ENCODE measurements at places on chromosomes 12 and 14.

DNA sequence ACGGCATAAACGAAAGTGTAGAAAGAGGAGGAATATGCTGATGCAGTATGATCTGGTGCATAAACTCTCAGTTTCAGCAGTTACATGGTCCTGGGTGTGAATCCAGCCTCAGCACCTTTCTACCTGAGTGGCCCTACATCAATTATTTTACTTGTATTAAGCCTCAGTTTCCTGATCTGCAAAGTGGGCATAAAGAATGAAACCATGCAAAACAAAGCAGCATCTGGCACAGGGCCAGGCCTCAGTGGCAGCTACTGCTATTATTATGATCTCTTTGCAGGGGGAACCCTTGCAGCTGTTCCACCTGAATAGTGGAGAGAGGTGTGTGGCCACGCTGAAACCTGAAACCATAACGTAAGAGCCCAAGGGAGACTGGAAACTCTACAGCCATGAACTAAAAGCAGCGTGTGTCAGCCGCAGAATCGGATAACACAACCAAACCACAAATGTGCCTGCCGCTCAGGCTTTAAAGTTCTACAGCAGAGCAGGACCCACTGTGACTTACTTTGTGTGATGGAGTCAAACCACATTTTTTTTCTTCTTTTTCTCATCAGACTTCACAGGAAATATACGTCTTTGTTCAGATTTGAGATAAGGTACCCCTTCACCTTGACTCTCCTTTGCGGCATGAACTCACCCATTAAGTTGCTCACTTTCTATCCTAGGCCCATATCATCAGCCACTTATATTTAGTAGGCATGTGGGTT, 29.2 kb upstream of the FOS start:
- H3K4me3 ChIP-seq = no peak overlapping the region
- DNase-seq = peak; percentile 37
- H3K27ac ChIP-seq = no peak overlapping the region
- no peaks in the 10 kb centered on the region for H3K4me1 ChIP-seq
- H3K27me3 ChIP-seq = peaks cover 6% of the 10 kb centered on the region

DNA sequence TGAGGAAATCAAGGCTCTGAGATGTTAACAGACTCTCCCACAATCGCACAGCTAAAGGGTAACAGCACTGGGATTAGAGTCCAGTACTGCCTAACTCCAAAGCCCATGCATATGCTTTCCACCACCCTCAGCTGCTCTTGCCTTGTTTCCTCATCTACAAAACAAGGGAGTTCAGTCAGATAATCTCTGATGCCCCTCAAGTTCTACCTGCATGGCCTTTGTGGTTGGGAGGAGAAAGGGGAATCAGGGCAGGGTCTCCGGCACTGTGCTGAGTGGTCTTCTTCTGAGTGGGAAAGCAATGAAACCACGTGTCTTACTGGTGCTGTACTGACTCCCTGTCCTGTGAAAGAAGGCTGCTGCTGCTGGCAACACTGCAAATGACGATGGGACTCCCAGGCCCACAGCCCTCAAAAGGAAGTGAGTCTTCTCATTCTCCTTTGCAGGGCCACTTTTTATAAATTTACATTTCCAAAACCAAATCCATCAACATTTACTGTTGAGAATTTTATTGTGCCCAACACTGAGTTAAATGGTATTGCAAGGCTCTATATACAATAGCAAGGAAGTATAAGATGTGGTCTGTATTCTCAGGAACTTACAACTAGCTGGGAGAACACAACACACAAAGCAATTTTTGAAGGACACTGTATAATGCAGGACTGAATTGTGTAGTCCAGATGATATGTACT, 19.7 kb upstream of the DUSP16 start:
- no peak overlapping the region for H3K4me3 ChIP-seq
- no peak overlapping the region for H3K27ac ChIP-seq
- peaks cover 6% of the 10 kb centered on the region for H3K27me3 ChIP-seq

GRCh38 chr12:50986966-50987737, 34.8 kb downstream of the HIGD1C start:
- peak; percentile 42 for DNase-seq
- H3K27me3 ChIP-seq = no peaks in the 10 kb centered on the region
- H3K4me1 ChIP-seq = peaks cover 2% of the 10 kb centered on the region
- H3K4me3 ChIP-seq = no peak overlapping the region
- no peak overlapping the region for H3K27ac ChIP-seq

DNA sequence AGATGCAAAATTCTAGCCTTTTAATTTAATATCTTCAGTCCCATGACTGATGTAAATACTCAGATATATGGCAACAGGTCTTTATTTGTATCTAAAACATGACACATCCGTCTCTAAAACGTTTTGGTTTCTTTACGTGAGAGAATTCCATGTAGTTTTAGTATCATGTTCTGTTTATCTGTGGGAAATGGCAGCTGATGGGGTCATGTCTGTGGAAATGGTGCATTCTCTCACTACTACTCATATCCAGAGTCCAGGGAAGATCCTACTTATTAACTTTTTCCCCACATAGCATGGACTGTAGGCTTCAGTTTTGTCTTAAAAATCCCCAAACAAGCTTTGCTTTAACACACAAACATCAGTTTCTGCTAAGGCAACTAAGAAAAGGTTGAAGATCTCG, 53.8 kb downstream of the SPTLC2 start:
- peak overlapping the region; percentile 45 for H3K27ac ChIP-seq
- H3K4me1 ChIP-seq = peaks cover 4% of the 10 kb centered on the region
- H3K36me3 ChIP-seq = no peaks in the 10 kb centered on the region
- no peak overlapping the region for H3K4me3 ChIP-seq
- H3K27me3 ChIP-seq = no peaks in the 10 kb centered on the region

- no peaks in the 10 kb centered on the region for H3K27me3 ChIP-seq
- no peak for DNase-seq
- no peak overlapping the region for H3K4me3 ChIP-seq
- H3K36me3 ChIP-seq = no peaks in the 10 kb centered on the region
- peaks cover 4% of the 10 kb centered on the region for H3K4me1 ChIP-seq
These were observed 1.7 kb downstream of the OLR1 start for GRCh38 chr12:10170216-10170615.

GRCh38 chr12:100851637-100852036, 57.1 kb downstream of the ANO4 start:
- no peak for DNase-seq
- no peaks in the 10 kb centered on the region for H3K4me1 ChIP-seq
- H3K27me3 ChIP-seq = no peaks in the 10 kb centered on the region
- H3K27ac ChIP-seq = no peak overlapping the region

GRCh38 chr14:104267895-104268294, 129.5 kb downstream of the KIF26A start:
- no peak overlapping the region for H3K4me3 ChIP-seq
- no peaks in the 10 kb centered on the region for H3K27me3 ChIP-seq
- DNase-seq = no peak
- H3K36me3 ChIP-seq = no peaks in the 10 kb centered on the region
- H3K4me1 ChIP-seq = no peaks in the 10 kb centered on the region

DNA sequence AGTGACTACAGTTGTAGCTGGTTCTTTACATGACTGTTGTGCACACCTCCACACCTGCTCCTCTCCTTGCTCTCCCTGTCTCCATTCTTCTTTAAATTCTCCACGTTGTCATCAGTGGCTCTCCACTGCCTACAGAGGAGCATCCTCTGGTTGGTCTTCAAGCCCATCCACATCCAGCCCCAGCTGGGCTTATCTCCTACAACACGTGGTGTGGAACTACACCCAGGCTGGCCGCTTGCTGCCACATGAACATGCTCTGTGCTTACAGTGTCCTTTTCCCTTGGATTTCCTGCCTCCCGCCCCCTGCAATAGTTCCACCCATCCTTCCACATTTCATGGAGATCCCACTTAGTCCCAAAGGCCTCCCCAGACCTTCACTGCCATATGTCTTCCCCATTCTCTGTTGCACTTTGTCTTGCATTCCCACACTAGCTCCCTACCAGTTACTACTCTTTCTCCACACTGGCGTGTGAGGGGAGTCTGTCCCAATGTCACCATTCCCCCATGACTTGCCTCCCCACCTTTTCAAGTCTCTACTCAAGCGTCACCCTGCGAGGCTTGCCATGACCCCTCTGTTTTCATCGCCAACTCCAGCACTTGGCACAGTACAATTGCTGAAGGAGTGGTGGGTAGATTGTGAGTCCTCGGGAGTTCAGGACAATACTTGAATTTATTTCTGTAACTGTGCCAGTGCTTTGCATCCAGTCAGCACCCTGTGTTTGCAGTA, 9.8 kb upstream of the MCRS1 start:
- no peaks in the 10 kb centered on the region for H3K4me1 ChIP-seq
- DNase-seq = no peak
- no peaks in the 10 kb centered on the region for H3K36me3 ChIP-seq

DNA sequence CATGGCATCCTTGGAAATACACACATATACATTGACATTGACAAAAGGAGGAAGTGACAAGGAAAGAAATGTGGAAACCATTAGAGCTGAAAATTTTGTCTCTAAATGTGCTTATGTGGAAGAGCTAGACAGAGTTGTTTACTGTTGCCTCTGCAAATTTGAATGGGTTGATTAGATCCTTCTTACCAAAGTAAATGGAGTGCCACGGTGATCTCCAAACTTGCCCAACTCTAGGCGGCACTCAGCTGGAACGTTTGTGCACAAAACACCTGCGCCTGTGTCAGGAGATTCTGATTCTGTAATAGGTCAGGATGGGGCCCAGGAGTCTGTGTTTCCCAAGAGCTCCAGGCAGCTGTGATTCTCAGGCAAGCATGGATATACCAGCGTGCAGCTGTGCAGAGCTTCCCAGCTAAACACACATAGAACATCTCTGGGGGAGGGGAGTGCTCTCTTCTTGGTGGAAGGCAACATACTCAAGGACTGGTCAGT, 77.8 kb upstream of the BDKRB2 start:
- H3K27ac ChIP-seq = no peak overlapping the region
- H3K4me3 ChIP-seq = no peak overlapping the region
- H3K36me3 ChIP-seq = no peaks in the 10 kb centered on the region
- H3K4me1 ChIP-seq = peaks cover 2% of the 10 kb centered on the region
- H3K27me3 ChIP-seq = no peaks in the 10 kb centered on the region

DNA sequence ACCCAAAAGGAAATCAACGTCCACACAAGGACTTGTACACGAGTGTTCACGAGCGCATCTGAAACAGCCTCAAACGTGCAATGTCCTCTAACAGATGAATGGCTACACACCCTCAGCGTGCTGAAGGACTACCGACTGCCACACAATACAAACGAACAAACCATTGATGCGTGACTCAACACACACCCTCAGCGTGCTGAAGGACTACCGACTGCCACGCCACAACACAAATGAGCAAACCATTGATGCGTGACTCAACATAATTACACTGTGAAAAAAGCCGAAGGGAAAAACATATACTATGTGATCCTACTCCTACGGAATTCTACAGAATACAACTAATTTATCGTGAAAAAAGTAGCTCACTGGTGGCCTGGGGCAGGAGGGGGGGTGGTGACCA, 25.1 kb upstream of the BTBD6 start:
- H3K27ac ChIP-seq = no peak overlapping the region
- H3K4me1 ChIP-seq = no peaks in the 10 kb centered on the region
- H3K4me3 ChIP-seq = no peak overlapping the region
- H3K36me3 ChIP-seq = peaks cover 12% of the 10 kb centered on the region

DNA sequence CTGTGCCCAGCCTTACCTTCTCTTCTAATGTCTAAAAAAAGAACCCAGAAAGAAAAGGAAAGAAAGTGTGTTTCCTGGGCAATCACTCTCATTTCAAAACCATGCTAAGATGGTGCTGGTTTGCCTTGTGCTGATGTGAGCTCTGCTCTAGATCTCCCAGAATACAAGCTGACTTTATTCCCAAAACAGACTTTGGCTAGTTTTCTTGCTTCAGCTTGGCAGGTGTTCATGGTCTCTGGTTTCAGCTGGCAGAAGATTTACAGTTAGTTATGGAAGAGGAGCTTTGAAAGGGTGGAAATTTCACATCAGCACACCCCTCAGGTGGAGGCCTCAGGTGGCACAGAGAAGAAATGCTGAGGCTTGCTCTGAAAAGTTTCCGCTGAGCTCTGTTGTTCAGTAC, 34.4 kb downstream of the PPP1R36 start:
- no peak for DNase-seq
- no peak overlapping the region for H3K27ac ChIP-seq
- H3K36me3 ChIP-seq = no peaks in the 10 kb centered on the region

- H3K36me3 ChIP-seq = no peaks in the 10 kb centered on the region
- H3K4me1 ChIP-seq = no peaks in the 10 kb centered on the region
- DNase-seq = no peak
- H3K27me3 ChIP-seq = no peaks in the 10 kb centered on the region
- no peak overlapping the region for H3K27ac ChIP-seq
- no peak overlapping the region for H3K4me3 ChIP-seq
These were observed 279.4 kb upstream of the SYT1 start for GRCh38 chr12:78585132-78585531.

- no peaks in the 10 kb centered on the region for H3K4me1 ChIP-seq
- DNase-seq = peak; percentile 70
- H3K27me3 ChIP-seq = peaks cover 13% of the 10 kb centered on the region
- H3K36me3 ChIP-seq = no peaks in the 10 kb centered on the region
These were observed 131.8 kb upstream of the EEA1 start for GRCh38 chr12:93060666-93061472.

GRCh38 chr12:41881891-41882805, 262.5 kb downstream of the GXYLT1 start:
- H3K36me3 ChIP-seq = no peaks in the 10 kb centered on the region
- H3K27ac ChIP-seq = no peak overlapping the region
- peak; percentile 16 for DNase-seq
- H3K4me3 ChIP-seq = no peak overlapping the region

- H3K4me3 ChIP-seq = peak overlapping the region; percentile 92
- H3K4me1 ChIP-seq = no peaks in the 10 kb centered on the region
- H3K27me3 ChIP-seq = no peaks in the 10 kb centered on the region
- no peaks in the 10 kb centered on the region for H3K36me3 ChIP-seq
- DNase-seq = no peak
- peak overlapping the region; percentile 98 for H3K27ac ChIP-seq
These were observed 450 bp downstream of the BLTP3B start for GRCh38 chr12:100141998-100142850.

DNA sequence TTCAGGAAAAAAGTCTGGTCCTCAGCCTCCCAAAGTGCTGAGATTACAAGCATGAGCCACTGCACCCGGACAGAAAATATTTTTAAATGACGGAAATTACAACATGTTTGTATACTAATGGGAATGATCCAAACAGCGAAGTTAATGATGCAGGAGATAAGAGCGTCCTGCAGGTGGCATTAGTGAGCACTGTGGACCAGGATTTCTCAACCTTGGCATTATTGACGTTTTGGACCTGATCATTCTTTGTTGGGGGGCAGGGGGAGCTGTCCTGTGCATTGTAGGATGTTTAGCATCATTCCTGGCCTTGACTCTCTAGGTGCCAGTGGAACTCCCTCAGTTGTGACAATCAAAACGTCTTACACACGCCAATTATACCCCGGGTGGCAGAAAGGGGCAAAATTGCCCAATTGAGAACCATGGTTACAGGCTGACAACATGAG, 34.1 kb downstream of the SCFD1 start:
- no peaks in the 10 kb centered on the region for H3K27me3 ChIP-seq
- H3K36me3 ChIP-seq = peaks cover 5% of the 10 kb centered on the region
- peaks cover 2% of the 10 kb centered on the region for H3K4me1 ChIP-seq
- peak; percentile 11 for DNase-seq
